ENCODE measurements at places on chromosomes 16 and 17.

GRCh38 chr16:66575060-66575459 is 4.2 kb upstream of the CMTM2 start:
- DNase-seq: no peak

GRCh38 chr17:42878123-42878880 is 22.3 kb upstream of the G6PC1 start:
- DNase-seq: no peak

GRCh38 chr17:52027620-52028295 is 130.8 kb downstream of the CA10 start:
- DNase-seq: peak; percentile 16

- DNase-seq: no peak
Measured at GRCh38 chr16:24507959-24508480, 31.3 kb upstream of the RBBP6 start.

DNA sequence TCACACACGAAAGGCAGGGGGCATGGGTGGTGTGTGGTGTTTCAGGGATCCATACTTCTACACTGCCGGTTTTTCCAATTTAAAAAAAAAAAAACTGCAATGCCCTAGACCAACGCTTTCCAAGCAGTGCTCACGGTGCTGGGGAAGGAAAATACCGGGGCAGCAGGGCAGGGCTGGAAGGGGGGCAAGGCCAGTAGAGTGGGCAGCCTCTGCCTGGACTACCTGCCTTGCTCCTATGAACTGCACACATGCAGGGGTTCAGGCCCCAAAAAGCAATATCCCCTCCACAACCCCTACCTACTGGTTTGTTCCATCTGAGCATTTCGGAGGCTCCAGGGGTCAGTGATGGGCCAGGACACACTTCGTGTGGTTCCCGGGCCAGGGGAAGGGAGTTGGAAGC is 29.4 kb downstream of the RPH3AL start:
- no peak for DNase-seq

DNA sequence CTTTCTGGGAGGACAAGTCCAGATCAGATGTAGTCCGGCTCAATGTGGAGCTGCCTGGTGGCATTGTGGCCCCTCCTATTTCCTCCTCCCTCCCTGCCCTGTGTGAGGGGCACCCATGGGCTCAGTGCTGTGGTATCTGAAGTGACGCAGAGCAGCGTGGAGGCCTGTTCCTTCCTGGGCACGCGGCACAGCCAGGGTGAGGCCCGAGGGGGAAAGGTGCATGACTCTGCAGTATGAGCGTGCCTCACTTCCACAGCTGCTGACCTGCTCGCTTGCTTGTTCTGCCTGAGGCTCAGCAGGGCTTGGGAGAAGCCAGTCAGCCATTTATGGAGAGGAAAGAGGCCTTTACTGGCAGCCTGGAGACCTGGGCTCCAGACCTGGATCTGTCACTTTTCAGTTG is 11.7 kb downstream of the TMEM238L start:
- no peak for DNase-seq

GRCh38 chr17:538181-538973 is 176.3 kb downstream of the VPS53 start:
- no peak for DNase-seq

DNA sequence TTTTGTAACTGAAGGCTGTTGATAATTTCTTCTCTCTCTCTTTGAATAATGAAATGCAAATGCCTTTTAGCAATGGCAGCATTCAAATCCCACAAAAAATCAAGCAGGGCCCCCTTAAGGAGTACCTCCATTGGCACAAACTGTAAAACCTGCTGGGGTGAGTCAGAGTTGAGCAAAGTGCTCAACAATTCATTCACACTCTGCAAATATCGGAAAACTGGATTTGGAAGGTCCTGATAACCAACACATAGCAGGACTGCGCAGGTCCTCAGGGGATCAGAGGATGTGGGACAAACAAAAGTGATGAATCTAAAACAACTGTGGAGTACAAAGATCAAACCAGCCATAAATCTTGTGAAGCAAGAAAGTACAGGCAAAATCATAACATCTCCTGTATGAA is 5.6 kb downstream of the CMTR2 start:
- no peak for DNase-seq

DNA sequence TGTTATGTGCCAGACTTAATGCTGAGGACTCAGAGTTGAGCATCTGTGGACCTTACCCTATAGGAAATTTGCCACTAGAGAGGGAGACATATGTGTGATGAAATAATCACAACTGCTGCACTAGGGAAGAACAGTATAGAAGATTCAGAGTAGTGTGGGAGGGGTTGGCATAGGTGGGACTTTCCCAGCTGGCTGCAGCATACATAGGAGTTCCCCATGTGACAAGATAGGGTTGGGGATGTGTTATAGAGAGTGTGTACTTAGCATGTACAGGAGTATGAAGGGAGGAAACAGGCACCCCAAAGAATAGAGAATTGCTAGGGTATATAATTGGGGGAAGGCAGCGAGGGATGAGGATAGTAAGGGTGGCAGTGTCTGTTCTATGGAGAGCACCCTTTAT is 2.9 kb downstream of the NUP93 start:
- DNase-seq: no peak

- DNase-seq: no peak
Measured at GRCh38 chr16:12551530-12551929, 252.2 kb downstream of the CPPED1 start.

DNA sequence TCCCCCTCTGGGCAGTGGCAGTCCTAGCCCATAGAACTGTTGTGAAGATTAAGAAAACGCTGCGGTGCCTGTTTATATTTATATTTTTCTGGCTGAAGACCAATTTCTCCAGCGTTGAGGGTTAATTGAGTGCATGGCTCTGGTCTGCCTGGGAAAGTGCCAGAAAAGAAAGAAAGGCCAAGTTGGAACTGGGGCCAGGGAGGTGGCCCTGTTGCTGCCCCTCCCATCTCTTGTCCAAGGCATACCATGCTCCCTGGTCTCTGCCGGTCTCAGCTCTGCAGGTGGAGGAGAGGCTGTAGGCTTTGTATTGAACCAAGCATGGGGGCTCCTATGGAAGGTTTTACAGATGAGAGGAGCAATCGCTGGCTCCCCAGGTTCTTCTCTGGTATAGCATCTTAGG is 124.7 kb downstream of the MGAT5B start:
- no peak for DNase-seq

DNA sequence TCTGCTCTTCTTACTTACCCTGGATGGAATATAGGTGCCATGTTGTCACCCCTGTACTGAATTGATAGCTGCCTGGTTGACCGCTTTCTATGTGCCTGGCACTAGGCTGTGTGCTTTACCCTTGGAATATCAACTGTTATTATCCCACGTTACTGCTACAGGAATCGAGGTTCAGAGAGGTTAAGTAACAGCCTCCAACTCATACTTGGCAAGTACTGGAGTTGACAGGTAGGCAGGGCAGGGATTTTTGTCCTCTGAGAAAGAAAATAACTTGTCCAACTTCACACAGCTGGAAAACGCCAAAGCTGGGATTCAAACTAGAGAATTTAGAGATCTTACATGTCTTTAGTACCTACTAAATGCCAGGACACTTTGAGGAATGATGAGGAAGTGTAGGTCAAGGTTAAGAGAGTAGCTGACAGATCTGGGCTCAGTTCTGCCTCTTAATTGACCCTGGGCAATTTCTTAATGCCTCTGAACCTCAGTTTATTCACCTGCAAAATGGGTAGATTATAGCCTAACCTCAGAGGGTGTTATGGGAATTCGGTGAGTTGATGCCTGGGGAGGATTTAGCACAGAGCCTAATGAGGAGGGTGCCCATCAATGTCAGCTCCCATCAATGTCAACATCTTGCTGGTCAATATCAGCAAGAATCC is 25.8 kb downstream of the ITPRIPL2 start:
- DNase-seq: no peak

DNA sequence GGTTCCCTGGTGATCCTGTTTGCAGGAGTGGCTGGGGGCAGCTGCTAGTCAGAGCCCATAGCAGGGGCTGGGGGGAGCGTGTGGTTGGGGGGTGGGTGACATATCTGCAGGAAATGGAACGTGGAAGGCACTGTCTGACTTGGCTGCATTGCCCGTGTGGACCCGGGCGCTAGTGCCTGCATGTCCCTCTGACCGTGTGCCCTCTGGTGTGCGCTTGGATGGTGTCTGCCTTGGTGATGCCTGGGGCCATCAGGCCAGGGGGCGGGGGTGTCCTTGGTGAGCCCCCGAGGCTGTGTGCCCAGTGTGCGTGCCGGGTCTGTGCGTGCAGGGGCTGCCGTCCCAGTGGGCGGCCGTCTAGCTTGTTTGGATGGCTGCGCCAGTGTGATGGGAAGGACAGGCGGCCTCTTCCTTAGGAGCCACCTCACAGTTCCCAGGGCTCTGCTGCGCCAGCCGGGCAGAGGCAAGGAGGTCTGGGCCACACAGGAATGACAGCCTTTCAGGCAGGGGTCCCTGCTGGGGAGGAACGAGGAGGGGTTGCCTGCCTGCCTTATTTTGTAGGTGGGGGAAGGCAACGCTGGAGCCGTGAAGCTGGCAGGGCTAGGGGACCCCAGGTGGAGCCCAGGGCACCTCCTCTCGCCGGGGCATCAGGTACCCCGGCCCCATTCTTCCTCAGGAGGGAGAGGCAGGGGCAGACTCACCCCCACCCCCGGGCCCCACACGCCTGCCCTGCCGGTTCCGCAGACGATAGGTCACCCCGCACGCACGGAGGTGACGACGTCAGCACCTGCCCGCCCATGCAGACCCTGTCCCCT is 693 bp downstream of the NDRG4 start:
- DNase-seq: no peak

DNA sequence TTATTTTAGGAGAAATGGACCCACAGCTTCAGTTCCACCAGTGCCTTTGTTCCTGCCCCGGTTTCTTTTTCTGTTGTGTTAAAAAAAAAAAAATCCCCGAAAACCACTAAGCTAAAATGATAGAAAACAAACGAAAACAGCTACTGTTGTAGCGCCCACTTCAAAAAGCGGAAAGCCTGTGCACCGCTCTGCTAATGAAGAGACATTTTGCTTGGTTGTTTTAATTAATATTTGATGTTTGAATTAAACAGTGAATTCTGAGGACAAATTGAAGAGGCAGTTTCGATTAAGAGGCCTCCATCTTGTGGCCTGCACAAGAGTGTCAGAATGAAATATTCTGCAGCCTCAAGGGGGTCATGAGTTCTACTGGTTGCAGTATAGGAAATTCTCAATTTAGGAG is 186.7 kb downstream of the RPTOR start:
- DNase-seq: no peak

- DNase-seq: no peak
Measured at GRCh38 chr17:67018471-67019434, 25.6 kb upstream of the CACNG1 start.

DNA sequence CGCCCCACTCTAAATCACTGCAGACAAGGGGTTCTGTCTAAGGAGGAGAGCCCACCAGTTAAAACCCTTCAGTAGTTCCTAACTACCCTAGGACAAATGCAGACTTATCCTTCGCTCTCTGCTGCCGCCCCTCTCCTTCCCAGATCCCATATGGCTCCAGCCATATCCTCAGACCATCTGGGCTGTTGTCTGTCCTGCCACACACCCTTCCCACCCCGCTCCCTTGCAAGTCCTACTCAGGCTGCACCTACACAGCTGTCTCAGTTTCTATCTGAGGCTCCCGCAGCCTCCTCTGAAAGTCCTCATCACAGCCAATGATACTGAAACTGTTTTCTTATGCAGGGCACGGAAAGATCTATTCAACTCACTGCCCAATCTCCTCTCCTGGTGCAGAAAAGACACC is 720 bp upstream of the BCKDK start:
- DNase-seq: no peak

DNA sequence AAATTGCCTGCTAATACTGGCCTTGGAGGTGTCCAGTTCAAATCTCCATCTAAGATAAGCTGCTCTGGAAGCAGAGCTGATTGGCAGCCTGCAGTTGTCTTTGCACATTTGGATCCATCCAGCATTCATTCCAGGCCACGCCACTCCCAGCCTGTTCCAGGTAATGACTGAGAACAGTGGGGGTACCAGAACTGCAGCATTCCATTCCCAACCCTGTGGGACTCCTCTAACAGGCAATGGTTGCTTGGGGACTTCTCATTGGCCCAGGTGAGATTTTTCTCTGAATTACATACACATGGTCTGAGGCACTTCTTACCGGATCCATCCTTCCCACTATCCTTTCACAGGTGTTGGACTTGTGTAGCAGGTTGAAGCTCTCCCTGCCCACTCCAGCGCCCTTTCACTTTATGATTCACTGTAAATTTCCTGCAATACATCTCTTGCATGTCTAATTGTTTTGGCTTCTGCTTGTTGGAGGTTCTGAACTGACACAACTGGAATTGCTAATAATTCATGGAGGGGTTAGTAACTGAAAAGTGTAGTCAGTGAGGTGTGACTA is 206.1 kb upstream of the ZFHX3 start:
- no peak for DNase-seq

DNA sequence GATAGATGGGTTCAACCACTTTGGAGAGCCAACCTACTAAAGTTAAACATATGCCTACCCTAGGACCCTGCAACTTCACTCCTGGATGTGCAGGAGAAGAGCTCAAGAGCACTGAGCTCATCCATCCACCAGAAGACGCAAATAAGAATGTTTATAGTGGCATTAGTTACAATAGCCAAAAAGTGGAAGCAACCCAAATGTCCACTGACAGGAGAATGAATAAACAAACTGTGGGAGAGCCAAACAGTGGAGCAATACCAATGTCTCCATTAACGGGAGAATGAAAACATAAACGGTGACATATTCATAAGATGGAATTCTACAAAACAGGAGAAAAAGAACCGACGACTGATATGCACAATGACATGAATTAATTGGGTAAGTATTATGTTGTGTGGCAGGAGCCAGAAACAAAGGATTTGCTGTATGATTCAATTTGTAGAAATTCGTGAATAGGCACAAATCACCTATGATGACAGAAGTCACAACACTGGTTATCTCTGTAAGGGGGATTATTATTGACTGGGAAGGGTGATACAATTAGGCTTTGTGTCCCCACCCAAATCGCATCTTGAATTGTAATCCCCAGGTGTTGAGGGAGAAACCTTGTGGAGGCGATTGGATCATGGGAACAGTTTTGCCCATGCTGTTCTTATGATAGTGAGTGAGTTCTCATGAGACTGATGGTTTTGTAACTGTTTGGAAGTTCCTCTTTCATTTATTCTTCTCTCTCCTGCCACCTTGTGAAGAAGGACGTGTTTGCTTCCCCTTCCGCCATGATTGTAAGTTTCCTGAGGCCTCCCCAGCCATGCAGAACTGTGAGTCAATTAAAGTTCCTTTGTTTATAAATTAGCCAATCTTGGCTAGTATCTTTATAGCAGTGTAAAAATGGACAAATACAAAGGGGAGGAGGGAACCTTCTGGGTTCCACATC is 57.9 kb upstream of the PLCG2 start:
- no peak for DNase-seq
